Aortic smooth muscle cell (primary cell): ENCODE measurements at places on chromosomes 12 and 14. TPM values are rescaled to one million over a fixed set of nuclear protein-coding genes. Genes with fewer than 3 reads are reported as not detected.

LMNTD1 gene
- total RNA-seq, result 0.26 TPM in 1 of 2 replicates, not detected in the other

CD27 gene
- total RNA-seq, result 0.12 and 0.13 TPM in 2 replicates

SCN8A gene
- 0.26 and 0.44 TPM in 2 replicates for total RNA-seq

NRXN3 gene
- under 0.01 TPM in 2 replicates for total RNA-seq

VRTN gene
- total RNA-seq, result not detected in 2 replicates

LETMD1 gene
- total RNA-seq, result 39.9 and 43.4 TPM in 2 replicates

ANKS1B gene
- total RNA-seq, result 3.0 and 3.7 TPM in 2 replicates

MAGOHB gene
- total RNA-seq, result 21.7 and 27.8 TPM in 2 replicates

TNFAIP2 gene
- 65.9 and 69.1 TPM in 2 replicates for total RNA-seq

KLHL28 gene
- 9.0 and 9.4 TPM in 2 replicates for total RNA-seq

STON2 gene
- total RNA-seq, result 0.44 and 0.66 TPM in 2 replicates

FOXG1 gene
- total RNA-seq, result not detected in 2 replicates

SART3 gene
- 93.3 and 96.2 TPM in 2 replicates for total RNA-seq

TMEM117 gene
- total RNA-seq, result 4.2 and 6.7 TPM in 2 replicates

KIF26A gene
- total RNA-seq, result 0.06 and 0.40 TPM in 2 replicates

PARPBP gene
- total RNA-seq, result 7.2 and 9.4 TPM in 2 replicates

GALNT8 gene
- total RNA-seq, result under 0.01 TPM in 1 of 2 replicates, not detected in the other

L2HGDH gene
- 3.8 TPM in 2 replicates for total RNA-seq

EML5 gene
- under 0.01 TPM in 1 of 2 replicates, not detected in the other for total RNA-seq

AMDHD1 gene
- 0.06 and 0.40 TPM in 2 replicates for total RNA-seq

CLEC1A gene
- total RNA-seq, result 0.37 and 0.40 TPM in 2 replicates

MIP gene
- total RNA-seq, result not detected in 2 replicates

CEBPE gene
- not detected in 2 replicates for total RNA-seq

KRT6B gene
- total RNA-seq, result not detected in 2 replicates

TMED8 gene
- 8.3 and 9.9 TPM in 2 replicates for total RNA-seq

SINHCAF gene
- total RNA-seq, result 3.5 and 5.0 TPM in 2 replicates

KRT76 gene
- not detected in 2 replicates for total RNA-seq

RD3L gene
- total RNA-seq, result not detected in 2 replicates

SLC25A3 gene
- total RNA-seq, result 497 and 617 TPM in 2 replicates

STYK1 gene
- 0.40 and 0.56 TPM in 2 replicates for total RNA-seq

RGS6 gene
- total RNA-seq, result not detected in 2 replicates

METTL17 gene
- total RNA-seq, result 23.1 and 23.2 TPM in 2 replicates

HOXC5 gene
- not detected in 2 replicates for total RNA-seq

CIROP gene
- total RNA-seq, result 0.06 and 0.13 TPM in 2 replicates

CHFR gene
- total RNA-seq, result 37.4 and 37.7 TPM in 2 replicates

KRT7 gene
- total RNA-seq, result 0.66 and 2.2 TPM in 2 replicates

HELB gene
- 1.7 and 3.2 TPM in 2 replicates for total RNA-seq

CLEC9A gene
- not detected in 2 replicates for total RNA-seq

FOXM1 gene
- 8.5 and 9.3 TPM in 2 replicates for total RNA-seq

EFS gene
- total RNA-seq, result 6.3 and 10.7 TPM in 2 replicates

GRIN2B gene
- total RNA-seq, result not detected in 2 replicates

GLT1D1 gene
- not detected in 2 replicates for total RNA-seq

KLHDC1 gene
- 2.2 and 3.8 TPM in 2 replicates for total RNA-seq

ASB2 gene
- total RNA-seq, result 0.40 and 0.56 TPM in 2 replicates

CACNB3 gene
- total RNA-seq, result 14.7 and 20.7 TPM in 2 replicates

STXBP6 gene
- 0.13 TPM in 1 of 2 replicates, not detected in the other for total RNA-seq

ADCY4 gene
- 2.6 and 2.9 TPM in 2 replicates for total RNA-seq

RAD52 gene
- 12.0 and 12.8 TPM in 2 replicates for total RNA-seq

C1R gene
- total RNA-seq, result 69.8 and 146 TPM in 2 replicates

RIN3 gene
- total RNA-seq, result 2.1 and 2.7 TPM in 2 replicates
